Stimulated activated CD4-positive, alpha-beta T cell treated with anti-CD3 and anti-CD28 coated beads, Interleukin-1b, Interleukin-23, amount 100 ng/mL, for 4 hours (primary cell): ENCODE measurements at places on chromosomes 2 and 18.

GRCh38 chr2:105450471-105450870 lies 51.6 kb upstream of the FHL2 start:
- no peak for DNase-seq

DNA sequence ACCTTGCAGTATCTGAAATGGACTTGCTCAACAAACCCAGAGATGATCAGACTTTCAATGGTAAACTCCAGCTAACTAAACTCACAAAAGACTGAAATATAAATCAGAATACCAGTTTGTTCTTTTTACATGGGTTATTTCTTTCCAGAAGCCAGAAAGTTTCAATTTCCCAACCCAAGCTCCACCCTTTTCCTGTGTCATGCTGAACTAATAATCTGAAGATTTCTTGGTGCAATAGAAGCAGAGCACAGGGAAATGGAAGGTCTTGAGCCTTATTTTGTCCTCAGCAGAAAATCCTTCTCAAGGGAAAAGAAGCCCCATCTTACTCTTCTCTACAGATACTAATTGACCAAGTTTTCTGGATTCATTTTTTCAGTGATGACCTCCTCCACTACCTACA lies 93.3 kb upstream of the PAPOLG start:
- DNase-seq: no peak

- no peak for DNase-seq
These were observed 30.6 kb upstream of the SLC1A4 start for GRCh38 chr2:64958556-64958955.

GRCh38 chr2:86592547-86593230 lies 29.4 kb upstream of the CHMP3 start:
- DNase-seq: no peak

- DNase-seq: no peak
These were observed 435.3 kb downstream of the TGIF1 start for GRCh38 chr18:3885209-3885792.

- DNase-seq: no peak
These were observed 77.5 kb downstream of the CDCA7 start for GRCh38 chr2:173432049-173432754.

GRCh38 chr18:47736376-47737140 lies 193.9 kb downstream of the SMAD2 start:
- DNase-seq: no peak

DNA sequence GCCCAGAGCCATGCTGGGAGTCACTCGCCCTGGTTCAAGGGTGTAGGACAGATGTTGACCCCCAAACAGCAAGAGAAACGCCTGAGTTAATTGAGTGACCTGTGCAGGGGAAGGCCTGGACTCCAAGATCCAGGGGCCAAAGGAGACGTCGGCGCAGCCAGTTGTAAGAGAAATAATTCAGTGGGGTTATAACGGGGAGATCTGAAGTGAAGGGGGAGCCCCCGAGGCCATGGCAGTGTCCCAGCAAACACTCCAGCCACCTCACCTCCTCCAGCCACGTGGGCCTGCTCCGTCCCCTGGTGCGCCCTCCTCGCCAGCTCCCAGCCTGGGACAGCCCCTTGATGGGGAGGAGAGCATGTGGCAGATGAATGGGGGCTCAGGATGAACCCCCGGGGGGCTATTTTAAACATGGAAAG lies 130.7 kb upstream of the GPC1 start:
- DNase-seq: no peak

DNA sequence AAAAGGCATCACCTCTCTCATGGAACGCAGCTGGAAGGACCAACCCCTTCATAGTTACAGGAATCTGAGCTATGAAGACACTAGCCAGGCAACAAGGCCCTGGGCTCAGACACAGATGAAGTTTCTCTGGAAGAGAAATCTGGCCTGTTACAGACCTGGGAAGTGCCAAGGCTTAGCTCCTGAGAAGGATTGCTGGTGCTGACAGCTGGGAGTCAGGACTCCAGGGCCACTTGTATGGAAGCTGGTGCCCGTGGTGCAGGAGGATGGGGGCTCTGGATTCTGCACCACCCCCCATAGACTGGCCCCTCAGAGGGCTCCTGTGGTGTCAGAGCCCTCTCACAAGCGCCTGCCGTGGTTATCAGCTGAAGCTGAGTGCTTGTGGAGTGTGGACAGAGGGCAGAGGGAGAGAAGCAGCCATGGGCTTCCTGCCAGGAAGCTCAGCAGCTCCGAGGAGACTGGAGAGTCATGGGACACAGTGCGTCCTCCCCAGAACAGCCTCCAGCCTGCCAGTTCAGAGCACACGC lies 87.3 kb upstream of the LCLAT1 start:
- DNase-seq: no peak

GRCh38 chr2:18047896-18048657 lies 169.6 kb downstream of the KCNS3 start:
- DNase-seq: no peak

DNA sequence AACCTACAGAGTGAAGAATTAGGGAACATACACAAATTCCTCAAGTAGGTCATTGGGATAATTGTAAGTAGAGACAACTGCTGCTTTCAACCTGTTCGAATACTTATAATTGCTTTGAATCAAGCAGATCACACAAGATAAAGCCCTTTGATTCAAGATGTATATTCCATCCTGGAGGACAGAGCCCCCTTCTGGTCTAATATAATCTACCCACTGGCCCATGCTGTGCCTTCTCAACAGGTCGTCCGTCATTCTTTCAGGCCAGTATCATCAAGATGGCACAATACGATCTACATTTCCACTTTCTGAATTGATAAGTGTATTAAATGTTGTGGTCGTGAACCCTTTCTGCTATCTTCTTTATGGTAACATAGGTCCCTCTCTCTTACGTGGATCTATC lies 387.0 kb upstream of the CDH19 start:
- no peak for DNase-seq

- DNase-seq: no peak
These were observed 66.6 kb upstream of the SNTG2 start for GRCh38 chr2:883803-884748.

DNA sequence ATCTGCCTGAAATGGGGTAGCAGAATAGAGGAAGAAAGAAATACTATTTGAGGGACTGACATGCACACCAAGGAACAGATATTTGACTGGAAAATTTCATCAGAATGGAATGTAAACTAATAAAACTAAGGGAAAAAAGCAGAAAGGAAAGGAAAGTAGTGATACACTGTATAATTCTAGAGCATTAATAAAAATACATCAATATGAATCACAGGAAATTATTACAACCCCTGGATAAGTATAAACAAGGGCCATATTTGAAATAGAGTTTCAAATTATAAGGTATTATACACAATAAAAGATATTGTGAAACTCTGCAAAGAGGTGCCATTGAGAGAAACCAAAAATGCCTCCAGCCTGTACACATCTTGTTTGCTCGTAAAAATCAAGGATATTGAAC lies 149.6 kb downstream of the ICOS start:
- DNase-seq: no peak
